ENCODE measurements at places on chromosomes 6 and 20.
A peak's percentile ranks its signal among the peaks of the same experiment; 100 is the strongest.

GRCh38 chr6:163745536-163746400 is 331.2 kb downstream of the QKI start:
- peak; percentile 34 for DNase-seq

GRCh38 chr20:58129721-58130151 is 98.7 kb downstream of the ANKRD60 start:
- no peak for DNase-seq

GRCh38 chr20:60808701-60809100 is 443.4 kb upstream of the CDH4 start:
- no peak for DNase-seq

GRCh38 chr6:54768494-54768893 is 78.1 kb upstream of the FAM83B start:
- DNase-seq: no peak

DNA sequence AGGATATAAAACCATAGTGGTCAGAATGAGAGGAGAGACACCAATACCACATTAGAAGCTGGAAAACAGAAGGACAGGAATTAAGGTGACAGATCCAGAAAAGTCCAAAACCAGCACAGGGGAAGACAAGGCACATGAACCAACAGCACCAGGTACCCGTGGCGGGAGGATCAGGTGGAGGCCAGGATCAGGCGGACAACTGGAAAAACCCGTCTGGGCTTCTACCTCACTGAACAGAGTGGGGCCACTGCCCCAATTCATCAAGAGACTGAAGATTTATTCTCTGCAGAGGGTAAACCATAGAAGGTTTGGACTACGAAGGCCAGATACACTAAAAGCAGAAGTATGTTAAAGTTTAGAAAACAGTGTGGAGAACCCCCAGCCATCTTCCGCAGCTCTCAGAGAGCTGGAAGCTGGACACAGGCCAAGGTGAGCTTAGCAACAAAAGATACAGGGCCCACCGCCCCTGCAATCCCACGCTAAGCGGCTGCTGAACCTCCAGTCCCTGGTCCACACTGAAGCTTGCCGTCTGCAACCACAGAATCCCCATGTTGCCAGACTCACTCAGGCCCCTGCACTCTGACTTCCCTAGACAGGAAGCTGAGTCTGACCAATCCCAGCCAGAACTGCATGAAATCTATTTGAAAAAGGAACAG is 29.9 kb downstream of the ABHD12 start:
- DNase-seq: peak; percentile 36

DNA sequence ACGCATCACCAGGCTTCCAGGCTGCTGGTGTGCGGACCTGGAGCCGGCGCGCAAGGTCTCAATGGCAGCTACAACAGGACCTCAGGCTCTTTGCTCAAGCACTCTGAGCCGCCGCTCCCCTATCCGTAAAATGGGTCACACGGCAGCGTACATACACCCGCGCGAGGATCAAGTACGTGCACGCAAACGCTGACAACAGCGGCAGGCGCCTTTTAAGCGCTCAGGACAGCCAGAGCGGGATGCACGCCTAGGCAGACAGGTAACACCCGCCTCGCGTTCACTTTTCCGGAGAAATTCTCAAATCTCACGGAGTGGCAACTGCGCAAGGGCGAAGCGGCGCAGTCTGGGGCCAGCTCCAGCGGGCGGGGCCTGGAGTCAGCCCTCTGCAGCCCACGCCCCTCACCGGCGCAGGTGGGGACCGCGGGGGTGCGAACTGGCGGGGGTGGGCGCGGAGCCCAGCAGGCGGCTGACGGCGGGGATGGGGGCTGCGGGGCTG is 535 bp downstream of the EXOC2 start:
- DNase-seq: peak; percentile 59

DNA sequence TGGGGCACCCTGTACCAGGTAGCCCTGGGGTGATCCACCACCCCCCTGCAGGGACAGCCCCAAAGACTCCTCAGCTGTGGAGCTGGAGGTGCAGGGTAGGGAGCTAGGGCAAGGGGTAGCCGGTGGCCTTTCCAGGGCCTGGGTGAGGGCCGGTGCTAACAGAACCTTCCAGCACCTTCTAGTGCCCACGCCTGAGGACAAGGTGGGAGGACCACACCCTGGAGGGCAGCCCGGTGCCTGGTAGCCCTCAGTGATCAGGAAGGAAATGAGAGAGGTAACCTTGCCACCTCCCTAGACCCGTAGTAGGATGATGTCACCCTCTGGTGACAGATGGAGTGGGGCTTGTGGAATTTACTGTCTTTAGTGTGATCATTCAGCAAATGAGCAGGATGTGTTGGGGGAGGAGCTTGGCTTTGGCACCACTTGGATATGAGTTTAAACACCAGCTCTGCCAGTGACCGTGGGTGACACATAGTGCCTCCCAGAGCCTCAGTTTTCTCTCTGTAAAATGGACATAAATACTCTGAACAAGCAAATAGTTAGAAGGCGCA is 187.7 kb downstream of the NFATC2 start:
- peak; percentile 63 for DNase-seq

- DNase-seq: no peak
Observed at GRCh38 chr6:169048185-169048864, 205.3 kb downstream of the THBS2 start.

DNA sequence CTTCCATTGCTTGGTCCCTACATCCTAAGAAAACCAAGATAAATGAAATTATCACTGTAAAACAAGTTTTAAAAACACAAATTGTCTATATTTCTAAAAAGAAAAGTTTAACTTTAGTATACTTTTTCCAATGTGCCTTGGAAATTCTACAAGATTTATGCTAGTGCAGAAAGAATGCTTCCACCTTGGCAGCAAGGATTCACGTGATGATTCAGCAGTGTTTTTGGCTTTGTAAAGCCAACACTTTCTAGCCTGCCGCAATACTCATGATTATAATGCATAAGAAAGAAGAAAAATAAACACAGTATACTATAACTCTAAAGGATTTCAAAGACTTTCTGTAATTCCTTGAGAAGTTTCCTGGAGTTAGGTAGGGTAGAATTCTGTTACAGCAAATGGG is 442.7 kb downstream of the TENT5A start:
- no peak for DNase-seq

GRCh38 chr20:2742934-2743559 is 50.5 kb downstream of the EBF4 start:
- peak; percentile 16 for DNase-seq

DNA sequence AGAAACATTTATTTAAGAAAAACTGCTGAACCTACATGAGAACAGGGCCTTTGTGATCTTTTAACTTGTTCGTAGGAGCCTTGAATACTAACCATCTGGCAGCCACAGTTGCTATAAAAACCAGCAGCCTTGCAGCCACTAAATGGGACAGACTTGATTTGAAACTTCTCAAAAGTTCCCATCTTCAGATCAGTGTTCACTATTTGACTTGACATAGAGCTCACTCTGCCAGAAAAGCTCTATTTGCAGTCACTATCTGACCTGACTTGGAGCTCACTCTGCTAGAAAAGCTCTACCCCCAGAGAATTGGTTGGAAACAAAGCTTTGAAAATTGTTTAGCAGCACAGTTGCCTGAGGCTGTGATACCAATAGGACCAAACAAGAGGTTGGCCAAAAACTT is 119.3 kb upstream of the F13A1 start:
- DNase-seq: no peak

- peak; percentile 68 for DNase-seq
Observed at GRCh38 chr6:151389618-151390275, 1.6 kb downstream of the ZBTB2 start.

DNA sequence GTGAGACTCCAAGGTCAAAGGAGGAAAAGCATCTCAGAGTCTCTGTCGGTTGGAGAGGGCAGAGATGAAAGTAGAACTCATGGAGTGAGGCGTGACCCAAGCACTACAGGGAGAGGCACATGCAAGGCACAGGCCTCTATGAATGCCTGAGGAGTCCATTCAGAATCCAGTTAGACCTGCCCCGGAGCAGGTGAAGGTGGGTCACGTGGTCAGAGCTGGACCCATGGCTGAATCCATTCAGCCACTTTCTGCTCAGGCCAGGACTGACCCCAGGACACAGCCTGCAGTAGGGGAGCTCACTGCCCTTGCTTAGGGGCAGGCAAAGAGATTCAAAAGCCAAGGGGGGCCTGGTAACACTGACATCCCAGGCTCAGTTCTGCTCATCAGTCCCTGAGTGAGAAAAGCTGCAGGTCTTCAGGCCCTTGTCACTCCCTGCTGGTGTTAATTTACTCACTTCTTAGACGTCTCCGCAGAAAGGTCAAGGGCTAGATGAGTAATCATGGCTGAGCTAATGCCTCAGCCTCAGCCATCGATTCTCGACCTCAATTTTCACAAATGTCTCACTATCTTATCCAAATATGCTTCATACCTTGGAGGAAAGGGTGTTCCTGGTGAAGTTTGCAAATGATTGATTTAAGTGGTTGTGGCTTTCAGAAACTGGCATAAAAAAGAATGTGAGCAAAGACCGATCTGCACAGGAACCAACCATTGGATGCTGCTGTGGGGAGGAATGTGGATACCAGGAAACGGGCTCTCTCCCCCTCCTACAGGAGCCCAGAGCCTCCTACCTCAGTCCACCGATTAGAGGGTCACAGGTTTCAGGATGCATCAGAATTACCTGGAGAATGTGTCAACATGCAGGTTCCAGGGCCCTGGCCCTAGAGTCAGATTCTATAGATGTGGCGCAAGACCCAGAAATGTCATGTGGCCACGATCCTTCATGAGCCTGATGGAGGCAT is 584.4 kb downstream of the PTPRT start:
- no peak for DNase-seq

DNA sequence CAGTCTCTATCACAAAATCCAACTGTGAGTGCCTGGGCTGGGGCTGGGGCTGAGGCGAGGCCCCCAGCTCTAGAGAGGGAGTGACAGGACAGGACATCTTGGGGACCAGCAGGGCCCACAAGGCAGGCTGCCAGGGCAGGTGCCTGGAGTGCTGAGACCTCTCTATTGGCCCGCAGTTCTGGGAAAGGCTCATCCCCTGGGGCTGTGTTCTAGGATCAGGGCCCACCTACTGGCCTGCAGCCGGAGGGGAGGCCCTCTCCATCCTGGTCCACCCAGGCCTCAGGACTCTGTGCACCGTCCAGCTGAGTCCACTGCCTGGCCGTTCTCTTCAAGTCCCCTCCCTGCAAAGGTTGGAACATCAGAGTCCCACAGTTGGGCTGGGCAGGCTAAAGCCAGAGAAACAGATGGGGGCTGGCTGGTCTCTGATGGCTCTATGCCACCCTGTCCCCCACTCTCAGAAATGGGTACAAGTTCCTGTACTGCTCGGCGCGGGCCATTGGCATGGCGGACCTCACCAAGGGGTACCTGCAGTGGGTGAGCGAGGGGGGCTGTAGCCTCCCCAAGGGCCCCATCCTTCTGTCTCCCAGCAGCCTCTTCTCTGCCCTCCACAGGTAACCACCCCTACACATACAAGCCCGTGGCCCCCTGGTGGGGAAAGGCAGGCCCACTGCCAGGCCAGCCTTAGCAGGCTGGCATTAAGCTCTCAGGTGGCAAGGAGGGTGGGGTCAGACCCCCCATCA is 9.0 kb downstream of the EMILIN3 start:
- DNase-seq: no peak

DNA sequence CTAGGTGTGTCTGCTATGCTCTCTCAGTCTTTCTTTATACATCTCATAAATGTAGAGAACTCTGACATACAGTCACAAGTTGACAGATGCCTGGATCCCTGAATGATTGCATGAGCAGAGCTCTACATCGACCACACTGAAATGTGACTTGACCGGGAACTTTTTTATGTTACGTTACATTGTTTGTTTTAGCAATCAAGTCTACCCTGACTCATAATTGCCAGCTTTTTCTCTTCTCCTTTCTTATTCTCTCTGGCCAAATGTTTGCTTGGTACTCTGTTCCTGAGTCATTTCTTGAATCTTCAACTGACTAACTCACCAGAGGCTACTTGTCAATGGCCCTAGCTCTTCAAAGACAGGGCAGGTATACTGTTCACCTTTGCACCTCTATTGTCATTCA is 213.6 kb upstream of the DTNBP1 start:
- DNase-seq: peak; percentile 80

DNA sequence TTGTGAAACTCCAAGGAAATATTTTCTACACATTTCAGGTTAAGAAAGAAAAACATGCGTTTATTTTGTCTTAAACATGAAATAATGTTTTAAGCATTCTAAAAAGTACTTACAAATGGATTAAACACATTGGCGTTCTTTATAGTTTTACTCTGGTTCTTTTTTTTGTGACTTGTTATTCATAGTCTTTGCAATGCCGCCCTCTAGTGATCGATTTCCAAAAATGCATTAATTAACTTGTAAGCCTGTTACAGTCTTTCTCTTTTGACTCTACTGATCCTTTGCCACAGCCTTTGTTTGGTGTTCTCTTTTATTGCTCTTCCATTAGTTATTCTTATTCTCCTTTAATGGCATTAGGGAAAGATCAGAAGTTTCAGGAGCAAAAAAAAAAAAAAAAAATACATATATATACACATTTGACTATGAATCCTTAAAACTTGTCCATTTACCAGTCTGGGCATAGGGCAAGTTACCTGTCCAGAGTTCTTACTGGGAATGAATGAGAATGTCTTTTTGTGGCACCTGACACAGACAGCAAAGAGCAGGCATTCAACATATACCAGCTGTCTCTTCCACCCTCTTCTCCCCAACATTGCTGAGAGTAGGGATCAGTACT is 59.9 kb downstream of the MACROD2 start:
- peak; percentile 80 for DNase-seq

- no peak for DNase-seq
Observed at GRCh38 chr6:17653198-17653882, 53.2 kb downstream of the FAM8A1 start.

GRCh38 chr6:39553029-39553428 is 172.2 kb downstream of the KIF6 start:
- no peak for DNase-seq

DNA sequence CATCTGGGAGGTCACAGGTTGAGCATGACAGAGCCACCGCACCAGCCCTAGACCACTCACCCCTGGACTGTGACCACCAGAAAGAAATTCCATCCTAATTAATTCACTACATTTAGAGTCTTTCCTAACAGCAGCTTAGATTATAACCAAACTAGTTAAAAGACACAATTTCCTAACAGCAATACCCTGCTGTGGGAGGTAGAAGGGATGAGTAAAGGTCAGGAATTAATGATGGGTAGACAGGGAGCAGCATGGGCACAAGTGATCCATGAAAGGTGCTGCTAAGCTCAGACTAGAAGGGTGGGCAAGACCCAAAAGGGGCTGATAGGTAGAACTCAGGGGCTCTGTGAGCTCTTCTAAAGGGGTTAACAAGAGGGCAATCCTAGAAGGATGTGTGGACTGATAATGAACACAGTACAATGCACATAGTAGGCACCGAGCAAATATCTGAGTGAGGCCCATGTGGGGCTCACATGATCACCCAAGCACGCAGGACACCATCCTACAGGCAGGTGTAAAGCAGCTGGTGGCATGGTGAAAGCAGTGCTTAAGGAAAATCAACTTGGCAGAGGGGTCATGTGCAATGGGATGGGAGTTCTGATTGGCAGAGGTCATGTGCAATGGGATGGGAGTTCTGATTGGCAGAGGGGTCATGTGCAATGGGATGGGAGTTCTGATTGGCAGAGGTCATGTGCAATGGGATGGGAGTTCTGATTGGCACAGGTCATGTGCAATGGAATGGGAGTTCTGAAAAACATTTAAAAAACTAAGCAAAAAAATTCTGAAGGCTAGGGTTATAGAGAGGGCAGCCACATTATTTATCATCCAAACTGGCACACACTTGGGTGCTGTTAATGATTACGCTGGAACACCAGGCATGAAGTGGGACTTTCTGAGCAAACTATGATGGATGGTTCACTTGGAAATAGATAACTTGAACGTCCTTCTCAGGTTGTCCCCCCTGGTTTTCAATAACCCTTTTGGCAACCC is 188.2 kb upstream of the FOXQ1 start:
- DNase-seq: no peak

GRCh38 chr6:8705435-8706020 is 270.2 kb upstream of the SLC35B3 start:
- no peak for DNase-seq

GRCh38 chr6:69294407-69294806 is 502.4 kb downstream of the LMBRD1 start:
- DNase-seq: no peak
